ENCODE measurements at places on chromosomes 2 and 18.

GRCh38 chr2:121776885-121777698, 21.6 kb downstream of the TSN start:
- no peak for DNase-seq

GRCh38 chr2:239594019-239594771, 193.4 kb upstream of the HDAC4 start:
- DNase-seq, result no peak

- DNase-seq, result no peak
Observed at GRCh38 chr2:161708350-161708975, 84.2 kb downstream of the SLC4A10 start.

DNA sequence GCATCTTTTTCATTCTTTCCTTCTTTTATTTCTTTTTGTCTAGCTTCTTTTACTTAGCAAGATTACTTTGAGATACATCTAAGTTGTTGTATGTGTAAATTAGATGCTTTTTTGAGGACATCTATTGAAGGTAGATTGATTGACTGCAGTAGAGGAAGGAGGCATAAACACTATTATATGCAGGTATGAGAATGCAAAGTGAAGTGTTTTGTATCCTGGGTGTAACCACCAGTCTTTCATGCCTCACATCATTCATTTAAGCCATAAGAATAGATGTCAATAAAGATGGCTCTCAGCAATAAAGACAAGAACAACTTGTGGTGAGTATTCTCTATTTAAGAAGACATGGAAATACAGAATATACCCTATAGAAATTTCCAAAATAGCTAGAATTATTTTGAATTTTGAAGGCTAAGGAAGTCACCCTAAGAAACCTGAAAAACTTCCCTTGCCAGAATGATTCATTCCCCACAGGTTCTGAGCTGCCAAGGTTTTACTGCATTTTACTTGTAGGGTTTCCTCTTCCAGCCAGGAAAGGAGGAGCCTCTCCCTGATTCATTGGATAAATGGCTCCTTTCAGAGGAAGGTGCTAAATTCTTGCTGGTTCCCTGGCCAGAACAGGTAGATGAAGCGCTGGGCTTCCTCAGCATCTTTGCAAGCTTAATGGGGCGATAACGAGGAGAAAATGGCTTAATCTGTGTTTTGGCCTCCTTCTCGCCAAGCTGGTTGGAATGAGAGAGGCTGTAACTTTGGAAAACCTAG, 279.8 kb upstream of the SLC14A2 start:
- no peak for DNase-seq

DNA sequence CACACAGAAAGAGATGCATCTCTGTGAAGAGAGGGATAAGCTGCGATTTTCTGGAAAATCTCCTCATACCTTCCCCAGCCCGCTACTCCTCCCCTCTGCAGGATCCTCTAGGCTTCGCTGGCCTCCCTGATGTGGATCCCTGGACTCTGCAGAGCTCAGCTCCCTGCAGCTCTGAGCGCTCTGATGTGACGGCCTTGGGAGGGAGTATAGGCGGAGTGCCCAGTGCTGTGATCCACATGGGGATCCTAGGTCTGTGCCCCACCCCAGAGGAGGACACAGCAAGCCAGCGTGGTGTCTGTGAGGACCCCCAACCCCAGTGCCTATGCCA, 111.0 kb downstream of the GYPC start:
- no peak for DNase-seq

DNA sequence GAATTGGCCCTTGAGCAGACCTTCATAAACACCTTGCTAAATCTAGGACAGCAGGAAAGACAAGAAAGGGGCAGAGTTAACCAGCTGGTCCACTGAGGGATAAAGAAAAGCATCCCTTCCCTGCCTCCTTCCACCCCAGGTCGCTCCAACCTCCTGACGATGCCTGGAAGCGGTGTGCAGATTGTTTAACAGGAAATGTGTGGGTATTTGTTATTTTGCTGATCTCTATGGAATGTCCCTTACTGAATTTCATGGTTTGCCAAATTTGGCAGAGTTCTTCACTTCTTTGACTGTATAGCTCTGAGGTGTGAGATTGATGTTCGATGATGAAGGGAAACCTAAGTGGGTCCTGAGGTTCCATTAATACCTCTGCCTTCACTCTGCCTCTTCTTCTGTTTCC, 72.9 kb downstream of the MAP3K20 start:
- no peak for DNase-seq

- no peak for DNase-seq
Observed at GRCh38 chr2:134008837-134009236, 245.0 kb upstream of the MGAT5 start.

DNA sequence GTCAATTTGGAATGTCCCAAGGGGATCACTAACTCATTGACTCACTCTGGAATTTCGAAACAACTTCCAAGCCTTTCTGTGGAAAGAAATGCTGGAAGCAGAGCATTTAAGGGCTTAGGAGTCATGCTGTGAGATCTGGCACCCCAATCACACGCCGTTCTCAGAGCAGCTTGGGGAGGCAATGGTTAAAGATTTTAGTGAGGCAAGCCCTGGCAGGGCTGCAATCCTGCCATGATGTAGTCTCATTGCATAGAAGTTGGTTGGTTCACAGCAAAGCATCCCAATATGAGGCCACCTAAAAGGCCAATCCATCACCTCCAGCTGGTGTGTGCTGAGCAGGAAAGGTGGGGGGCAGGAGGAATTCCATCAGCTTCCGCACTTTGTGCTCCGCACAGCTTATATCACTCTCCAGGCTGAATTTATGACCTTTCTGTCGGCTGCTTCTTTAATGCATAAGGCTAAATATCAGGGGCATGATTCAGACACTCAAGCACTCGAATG, 1043.9 kb upstream of the POU3F3 start:
- no peak for DNase-seq

- DNase-seq, result no peak
Observed at GRCh38 chr2:152564754-152565551, 152.3 kb downstream of the PRPF40A start.

DNA sequence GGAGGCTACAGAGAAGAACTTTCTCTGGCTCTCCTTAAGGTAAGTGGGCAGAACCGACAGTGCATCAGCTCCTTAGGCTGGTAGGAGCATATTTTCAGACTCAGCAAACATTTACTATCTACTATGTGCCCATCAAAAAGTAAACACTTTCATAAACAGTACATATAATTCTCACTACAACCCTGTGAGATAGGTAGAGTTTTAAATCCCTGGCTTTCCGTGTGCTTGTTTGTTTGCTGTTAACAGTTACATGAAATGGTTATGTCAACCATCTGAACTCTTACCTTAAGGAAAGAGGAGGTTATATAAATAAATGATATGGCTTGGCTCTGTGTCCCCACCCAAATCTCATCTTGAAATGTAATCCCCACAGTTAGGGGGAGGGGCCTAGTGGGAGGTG, 310.1 kb downstream of the ALK start:
- DNase-seq, result no peak

- DNase-seq, result no peak
Observed at GRCh38 chr2:124325667-124326440, 300.8 kb downstream of the CNTNAP5 start.

DNA sequence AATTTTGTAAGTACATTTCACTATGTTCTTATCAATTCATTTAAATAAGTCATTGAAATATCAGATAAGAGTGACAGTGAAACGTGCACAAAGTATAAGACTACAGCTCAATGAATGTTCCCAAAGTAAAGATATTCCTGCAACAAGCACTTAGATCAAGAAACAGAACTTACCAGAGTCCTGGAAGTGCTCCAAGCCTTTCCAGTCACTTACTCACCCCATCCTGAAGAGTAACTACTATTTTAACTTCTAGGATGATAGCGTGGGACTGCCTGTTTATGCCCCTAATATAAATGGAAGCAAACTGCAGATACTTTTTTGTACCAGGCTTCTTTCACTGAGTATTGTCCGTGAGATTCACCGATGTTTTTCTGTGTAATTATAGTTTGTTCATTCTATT, 768.9 kb downstream of the SLC4A3 start:
- DNase-seq, result no peak

DNA sequence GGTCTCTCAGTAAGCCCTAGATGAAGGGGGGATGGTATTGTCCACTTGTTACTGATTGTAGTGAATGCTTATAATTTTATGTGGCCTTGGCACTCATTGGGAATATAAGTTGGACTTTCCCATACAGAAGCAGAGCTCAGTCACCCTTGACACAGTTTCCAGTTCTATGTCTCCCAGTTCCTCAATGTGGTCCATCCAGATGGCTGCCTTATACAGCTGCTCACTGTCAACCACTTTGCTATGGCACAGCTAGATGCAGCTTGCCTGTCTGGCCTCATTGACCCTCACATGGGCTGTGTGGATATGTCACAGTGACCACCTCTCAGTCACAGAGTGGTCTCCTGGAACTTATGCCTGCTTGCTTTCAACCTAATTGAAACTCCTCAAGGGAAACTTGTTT, 21.7 kb downstream of the SLC39A6 start:
- no peak for DNase-seq

DNA sequence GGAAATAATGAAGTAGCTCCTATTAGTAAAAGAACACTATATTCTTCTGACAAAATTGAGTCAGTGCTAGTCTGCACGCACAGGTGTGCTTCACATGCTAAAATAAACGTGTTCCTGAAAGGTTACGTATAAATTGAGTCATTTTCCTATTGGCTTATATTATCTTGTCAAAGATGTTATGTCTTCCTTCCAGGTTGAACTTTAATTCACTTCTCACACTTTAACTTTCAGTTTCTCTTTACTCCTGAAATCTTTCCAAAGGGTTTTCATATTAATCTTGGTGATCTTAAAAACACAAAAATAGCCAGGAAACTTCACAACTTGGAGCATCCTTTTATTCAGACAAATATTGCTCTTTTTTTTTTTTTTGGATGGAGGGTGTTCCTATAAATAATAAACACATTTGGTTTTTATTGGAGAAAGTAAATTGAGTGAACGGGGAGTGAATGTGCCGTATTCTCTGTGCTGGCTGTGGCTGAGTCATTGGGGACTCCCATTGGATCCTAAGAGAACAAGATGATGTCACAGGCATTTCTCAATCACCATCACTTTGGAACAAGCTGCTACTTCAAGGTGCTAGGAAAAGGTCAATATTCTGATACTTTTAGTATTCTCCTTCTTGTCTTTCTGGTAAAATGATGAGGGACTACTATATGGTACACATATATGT, 150.2 kb upstream of the SPATS2L start:
- no peak for DNase-seq

DNA sequence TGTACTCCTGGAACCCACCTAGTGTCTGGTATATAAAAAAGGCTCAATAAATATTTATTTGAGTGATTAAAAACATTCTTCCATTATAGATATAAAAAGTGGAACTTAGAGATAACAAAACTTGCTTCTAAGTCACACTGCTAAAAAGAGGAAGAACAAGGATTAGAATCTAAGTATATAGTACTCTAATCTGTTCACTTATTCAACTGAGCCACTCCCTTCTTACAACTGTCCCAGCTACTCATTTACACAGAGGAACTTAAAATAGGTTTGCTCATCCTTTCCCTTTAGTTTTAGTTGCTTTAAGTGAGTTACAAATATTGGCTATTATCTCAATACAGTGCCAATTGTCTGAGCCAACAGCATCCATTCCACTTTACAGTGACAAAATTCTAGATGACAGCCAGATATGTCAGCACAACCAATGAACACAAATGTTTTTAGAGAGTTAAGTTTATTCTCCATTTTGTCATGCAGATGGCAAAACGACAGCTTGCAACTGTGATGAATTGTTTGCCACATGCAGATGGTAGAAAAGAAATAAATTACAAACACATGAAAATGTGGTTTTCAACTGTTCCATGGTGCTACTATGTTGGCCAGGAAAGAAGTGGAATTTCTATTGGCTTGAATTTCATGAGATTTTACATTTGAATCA, 280.7 kb upstream of the ZC3H15 start:
- DNase-seq, result no peak

DNA sequence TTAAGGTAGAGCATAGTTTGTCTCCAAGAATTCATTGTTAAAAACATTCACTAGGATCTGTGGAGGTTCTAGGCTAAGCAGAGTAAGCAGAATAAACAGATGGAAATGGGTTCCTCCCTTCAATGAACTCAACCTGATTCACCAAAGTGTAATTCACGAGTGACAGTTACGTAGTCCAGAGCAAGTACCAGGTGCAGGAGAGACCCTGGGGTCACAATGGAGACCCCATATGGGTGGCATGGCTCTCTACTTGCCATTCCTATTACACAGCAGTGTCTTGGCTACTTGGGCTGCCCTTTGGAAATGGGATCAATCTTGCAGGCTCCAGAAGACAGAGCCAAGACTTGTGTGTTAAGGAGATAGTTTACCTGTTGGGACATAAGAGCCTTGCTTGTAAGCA, 7.1 kb downstream of the MYCN start:
- no peak for DNase-seq

- no peak for DNase-seq
Observed at GRCh38 chr2:138395565-138396306, 105.8 kb upstream of the SPOPL start.

GRCh38 chr18:261398-262073, 6.3 kb downstream of the THOC1 start:
- DNase-seq, result no peak

DNA sequence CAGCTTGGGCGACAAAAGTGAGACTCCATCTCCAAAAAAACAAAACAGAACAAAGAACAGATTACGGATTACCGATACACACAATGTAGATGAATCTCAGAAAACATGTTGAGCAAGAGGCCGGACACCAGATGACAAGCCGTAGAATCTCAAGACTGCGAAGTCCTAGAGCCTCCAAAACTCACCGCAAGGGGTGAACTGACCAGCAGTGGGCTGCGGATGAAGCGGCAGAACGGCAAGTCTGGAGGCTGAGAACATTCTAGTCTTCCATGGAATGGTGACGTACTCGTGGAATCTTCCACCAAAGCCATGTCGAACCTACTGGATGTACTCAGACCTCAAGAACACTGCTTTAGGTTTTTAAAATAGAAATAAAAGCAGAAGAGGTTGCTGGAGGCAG, 198.8 kb downstream of the NDUFA10 start:
- no peak for DNase-seq
